ENCODE measurements at places on chromosomes 2 and 18.
A peak's percentile ranks its signal among the peaks of the same experiment; 100 is the strongest.

DNA sequence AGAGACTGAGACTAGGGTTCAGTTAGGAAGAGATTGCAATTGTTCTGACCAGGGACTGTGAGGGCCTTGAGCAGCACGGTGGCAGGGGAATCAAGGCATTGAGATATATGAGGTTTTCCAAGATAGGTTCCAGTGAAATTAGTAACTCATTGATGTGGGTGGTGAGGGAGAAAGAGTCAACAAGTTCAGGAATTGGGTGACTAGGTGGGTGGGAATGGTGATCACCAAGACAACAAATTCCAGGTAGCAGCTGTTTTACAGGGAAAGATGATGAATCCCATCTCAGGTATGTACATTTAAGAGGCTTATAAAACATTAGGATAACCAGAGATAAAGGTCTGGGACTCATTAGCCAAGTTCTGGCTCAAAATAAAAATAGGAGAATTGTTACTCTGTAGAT lies 251.5 kb upstream of the MGAT5 start:
- no peak for DNase-seq

DNA sequence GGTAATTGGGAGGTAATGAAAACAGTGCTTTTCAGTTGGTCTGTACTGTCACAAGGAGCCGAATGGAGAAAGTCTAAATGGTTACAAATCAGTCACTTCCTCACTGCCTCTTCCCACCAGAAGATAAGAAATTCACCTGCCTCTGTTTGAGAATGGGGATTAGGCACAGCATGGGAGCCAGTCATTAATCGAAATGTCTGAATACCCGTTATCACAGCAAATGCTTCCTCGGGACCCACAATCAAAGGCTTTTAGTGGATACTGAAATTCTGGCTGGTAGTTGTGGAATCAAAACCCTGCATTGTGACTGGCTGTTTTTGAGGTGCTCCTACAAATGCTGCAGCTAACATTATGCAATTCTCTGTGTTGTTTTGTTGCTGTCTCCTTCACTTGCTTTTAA lies 461.0 kb upstream of the MEX3C start:
- DNase-seq = no peak

DNA sequence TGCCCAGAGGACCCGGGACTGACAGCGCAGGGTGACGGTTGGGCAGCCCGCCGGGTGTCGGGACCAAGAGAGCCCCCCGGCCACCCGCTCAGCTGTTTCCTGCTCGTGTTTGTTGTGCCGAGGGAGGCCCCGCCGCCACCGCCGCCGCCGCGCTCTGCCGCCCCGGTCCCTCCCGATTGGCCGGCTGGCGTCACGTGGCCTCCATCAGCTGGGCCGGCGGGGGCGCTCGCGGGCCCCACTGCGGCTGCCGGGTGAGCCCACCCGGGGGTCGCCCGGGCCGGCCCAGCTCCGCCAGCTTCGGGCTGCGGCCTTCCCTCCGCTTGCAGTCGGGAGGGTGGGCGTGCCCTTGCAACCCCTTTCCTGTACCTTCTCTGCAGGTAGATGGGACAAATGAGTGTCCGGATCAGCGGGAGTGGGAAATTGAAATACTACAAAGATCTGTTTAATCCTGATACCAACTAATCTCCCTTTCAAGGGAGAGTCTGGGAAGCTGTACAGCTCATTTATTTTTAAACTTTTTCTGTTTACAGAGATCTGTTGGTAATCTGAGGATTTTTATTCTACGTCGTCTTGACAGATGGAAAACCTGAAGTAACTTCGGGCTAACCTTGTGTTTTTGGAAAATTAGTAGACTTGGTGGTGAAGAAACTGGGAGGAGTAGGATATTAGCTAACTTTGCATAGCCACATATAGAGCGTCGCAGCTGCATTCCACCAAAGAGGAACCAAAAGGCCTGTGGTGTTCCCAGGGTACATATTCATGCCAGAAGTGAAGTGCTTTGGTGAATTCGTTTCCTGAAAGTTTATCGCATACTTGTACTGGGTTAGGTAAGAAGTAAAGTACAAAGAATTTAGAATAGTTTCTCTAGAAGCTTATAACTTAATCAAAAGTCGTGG lies 1.2 kb downstream of the YPEL5 start:
- DNase-seq = peak; percentile 89

GRCh38 chr18:50862401-50862800 lies 16.5 kb upstream of the ME2 start:
- DNase-seq = no peak

GRCh38 chr2:207791579-207792243 lies 22.0 kb upstream of the FZD5 start:
- DNase-seq = no peak

GRCh38 chr18:26863921-26864497 lies 1.5 kb downstream of the AQP4 start:
- no peak for DNase-seq

DNA sequence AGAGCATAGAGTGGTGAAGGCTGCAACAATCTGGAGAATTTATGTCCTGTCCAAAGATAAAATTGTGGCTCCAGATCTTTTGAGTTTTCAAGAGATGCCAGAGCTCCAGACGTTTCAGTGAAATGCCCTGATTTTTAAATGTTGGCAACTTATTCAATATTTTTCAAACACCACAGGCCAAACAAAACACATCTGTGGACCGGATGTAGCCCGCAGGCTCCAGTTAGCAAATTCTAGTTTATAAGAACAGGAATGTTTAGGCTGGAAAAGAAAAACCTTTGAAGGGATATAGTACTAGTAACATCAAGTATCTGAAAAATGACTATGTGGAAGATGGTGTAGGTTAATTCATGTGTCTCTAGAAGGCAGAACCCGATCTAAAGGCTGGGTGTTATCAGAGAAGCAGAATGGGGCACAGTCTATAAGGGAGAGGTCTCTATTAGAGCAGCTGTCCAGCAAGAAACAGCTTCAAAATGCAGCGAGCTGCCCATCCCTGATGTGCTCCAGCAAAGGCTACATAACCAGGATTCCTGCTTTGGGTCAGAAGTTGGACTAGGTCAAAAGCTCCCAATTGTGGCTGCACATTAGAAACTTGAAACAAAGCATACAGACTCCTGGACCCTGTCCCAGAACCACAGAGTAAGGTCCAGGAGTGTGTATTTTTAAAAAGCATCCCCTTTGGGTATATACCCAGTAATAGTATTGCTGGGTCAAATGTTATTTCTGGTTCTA lies 105.9 kb downstream of the ANKRD44 start:
- DNase-seq = no peak

GRCh38 chr2:63050334-63051041 lies at the start of gene OTX1:
Gene OTX1 (plus strand): TSS chr2:63050830. CDS start chr2:63052991, 2,161 bp downstream.
- DNase-seq = peak; percentile 63

DNA sequence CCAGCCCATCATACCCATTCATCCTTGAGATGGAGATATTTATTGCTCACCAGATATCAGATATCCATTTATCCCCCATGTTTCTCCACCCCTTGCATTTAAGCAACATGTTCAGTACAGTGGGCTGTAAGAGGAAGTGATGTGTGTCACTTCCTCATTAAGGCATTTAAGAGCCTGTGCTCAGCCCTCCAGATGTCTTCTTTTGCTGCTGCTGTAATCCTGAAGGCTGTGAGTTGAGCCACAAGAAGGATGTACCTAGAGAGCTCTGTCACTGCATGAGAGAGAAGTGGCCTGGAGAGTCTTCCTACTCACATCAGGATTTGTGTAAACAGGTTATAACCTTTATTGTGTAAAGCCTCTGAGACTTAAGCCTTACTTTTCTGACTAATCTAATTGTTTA lies 151.8 kb upstream of the UNC80 start:
- no peak for DNase-seq
